Adrenal gland (tissue), 19 donors: ENCODE measurements at places on chromosomes 1 and 21.

DNA sequence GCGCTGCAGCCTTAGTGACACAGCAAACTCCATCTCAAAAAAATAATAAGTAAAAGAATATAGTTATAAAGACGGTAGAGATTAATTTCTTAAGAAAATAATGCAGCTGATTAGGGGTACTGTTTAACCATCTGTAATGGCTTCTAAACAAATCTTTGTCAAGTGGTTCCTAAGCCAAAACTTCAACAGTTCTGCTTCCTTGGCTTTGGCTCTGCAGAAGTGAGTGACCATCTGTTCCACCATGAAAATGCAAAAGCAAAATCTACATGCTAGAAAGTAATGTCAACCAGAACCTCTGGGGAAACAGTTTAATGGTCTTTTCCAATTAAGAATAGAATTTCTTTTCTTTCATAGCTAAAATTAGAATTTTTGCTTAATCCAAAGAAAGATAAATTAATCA, 8.3 kb upstream of the SH2D5 start:
- DNase-seq = no peak

DNA sequence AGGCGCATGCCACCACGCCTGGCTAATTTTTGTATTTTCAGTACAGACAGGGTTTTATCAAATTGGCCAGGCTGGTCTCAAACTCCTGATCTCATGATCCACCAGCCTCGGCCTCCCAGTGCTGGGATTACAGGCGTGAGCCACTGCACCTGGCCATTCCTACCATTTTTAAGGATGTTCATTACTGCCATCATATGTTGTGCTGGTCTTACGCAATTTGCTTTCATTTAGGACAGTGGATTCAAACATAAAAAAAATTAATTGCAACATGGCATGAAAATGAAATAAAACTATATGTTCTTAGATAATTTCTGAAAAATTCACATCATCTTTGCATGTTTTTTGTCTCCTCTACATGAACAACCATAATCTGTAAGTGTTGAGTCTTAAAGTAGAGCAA, 527.7 kb downstream of the LTN1 start:
- DNase-seq = no peak

GRCh38 chr1:27628712-27629111, 6.3 kb downstream of the FGR start:
- DNase-seq = no peak

- no peak for DNase-seq
These were observed 207.2 kb upstream of the C1orf87 start for GRCh38 chr1:60280819-60281218.

GRCh38 chr1:160925652-160926244, 28.9 kb downstream of the ITLN2 start:
- DNase-seq = no peak
